Esophagus squamous epithelium (tissue), 5 donors: ENCODE measurements at places on chromosomes 6 and 20.

GRCh38 chr20:53950031-53950430 lies 120.4 kb downstream of the BCAS1 start:
- DNase-seq = no peak

GRCh38 chr20:39164642-39165041 lies 202.5 kb downstream of the DHX35 start:
- no peak for DNase-seq

DNA sequence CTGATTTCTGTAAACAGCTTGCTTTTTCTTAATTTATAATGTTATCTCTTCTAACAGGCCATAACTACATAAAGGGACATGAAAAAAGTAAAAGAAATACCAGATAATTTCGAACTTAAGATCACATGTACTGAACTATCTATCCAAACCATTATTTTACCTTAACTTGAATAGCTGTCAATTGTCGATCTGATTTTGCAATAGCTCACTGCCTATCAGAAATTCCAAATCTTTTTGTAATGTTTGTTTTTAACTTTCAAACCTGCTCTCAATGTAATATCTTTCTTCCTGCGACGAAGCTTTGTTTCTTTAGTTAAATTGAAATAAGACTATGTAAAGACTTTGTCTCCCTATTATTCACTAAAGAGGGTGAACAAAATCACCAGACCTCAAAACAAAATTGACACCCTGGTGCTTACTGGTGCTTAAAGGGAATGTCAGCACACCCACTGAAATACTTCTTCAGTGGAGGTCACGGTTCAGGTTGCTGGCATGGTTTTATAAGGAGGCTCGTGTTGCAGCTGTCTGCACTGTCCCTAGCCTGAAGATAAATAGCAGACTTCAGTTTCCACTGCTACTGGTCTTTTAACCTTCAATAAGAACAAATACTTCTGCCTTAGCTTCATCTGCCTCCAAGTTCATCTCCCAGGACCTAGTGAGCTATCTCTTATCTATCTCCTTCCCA lies 117.5 kb upstream of the QKI start:
- DNase-seq = no peak

DNA sequence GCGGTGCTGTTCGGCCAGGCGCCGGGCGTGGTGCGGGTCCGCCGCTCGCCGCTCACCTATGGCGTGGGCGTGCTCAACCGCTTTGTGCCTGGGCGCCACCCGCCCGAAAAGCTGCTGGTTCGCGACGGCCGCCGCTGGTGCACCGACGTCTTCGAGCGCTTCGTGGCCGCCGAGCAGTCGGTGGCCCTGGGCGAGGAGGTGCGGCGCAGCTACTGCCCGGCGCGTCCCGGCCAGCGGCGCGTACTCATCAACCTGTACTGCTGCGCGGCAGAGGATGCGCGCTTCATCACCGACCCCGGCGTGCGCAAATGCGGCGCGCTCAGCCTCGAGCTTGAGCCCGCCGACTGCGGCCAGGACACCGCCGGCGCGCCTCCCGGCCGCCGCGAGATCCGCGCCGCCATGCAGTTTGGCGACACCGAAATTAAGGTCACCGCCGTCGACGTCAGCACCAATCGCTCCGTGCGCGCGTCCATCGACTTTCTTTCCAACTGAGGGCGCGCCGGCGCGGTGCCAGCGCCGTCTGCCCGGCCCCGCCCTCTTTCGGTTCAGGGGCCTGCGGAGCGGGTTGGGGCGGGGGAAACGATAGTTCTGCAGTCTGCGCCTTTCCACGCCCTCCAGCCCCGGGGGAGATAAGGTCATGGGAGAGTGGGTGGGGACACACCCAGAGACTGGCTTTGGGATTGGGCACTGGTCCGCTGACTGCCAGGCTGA lies 15.7 kb downstream of the ADISSP start:
- DNase-seq = no peak

DNA sequence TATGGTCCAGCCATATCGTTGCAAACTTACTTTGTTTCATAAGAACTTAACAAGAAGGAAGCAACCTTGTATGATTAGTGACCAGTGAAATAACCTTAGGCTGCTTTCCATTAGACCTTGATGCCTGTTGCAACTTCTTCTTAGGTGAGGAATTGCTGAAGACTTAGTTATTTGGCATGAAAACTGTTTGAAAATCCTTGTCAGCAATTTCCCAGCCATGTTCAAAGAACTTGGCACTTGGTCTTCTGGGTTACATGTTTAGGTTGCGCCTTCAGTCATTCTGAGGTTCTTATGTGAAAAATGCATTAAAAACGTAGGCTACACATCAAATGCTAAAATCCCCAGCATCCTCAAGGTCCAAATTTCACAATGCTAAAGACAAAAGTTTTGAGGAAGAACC lies 232.0 kb upstream of the CEP162 start:
- DNase-seq = no peak

DNA sequence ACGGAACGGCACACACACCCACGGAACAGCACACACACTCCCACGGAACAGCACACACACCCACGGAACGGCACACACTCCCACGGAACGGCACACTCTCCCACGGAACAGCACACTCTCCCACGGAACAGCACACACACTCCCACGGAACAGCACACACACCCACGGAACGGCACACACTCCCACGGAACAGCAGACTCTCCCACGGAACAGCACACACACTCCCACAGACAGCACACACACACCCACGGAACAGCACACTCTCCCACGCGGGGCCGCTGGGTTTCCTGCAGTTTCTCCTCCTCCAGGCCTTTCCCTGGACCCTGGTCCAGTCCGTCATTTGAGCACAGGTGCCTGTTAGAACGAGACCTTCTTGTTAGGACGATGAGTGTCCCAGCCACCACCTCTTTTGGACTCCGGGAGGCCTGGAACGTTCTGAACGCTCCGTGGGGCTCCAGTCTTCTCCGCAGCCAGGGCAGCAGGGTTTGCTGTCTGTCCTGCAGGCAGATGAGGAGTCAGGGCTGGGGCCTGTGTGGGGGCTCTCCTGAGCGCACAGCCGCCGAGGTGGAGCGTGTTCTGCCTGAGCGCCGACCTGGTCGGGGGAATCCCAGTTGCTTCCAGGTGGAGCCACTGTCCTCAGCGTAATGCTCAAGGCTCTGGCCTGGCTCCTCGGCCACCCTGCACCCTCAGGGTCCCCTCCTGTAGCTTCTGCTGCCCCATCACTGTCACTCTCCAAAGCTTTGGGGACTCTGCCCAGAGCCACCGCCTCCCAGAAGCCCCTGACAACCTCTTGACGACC lies 17.6 kb upstream of the TNFRSF6B start:
- no peak for DNase-seq

DNA sequence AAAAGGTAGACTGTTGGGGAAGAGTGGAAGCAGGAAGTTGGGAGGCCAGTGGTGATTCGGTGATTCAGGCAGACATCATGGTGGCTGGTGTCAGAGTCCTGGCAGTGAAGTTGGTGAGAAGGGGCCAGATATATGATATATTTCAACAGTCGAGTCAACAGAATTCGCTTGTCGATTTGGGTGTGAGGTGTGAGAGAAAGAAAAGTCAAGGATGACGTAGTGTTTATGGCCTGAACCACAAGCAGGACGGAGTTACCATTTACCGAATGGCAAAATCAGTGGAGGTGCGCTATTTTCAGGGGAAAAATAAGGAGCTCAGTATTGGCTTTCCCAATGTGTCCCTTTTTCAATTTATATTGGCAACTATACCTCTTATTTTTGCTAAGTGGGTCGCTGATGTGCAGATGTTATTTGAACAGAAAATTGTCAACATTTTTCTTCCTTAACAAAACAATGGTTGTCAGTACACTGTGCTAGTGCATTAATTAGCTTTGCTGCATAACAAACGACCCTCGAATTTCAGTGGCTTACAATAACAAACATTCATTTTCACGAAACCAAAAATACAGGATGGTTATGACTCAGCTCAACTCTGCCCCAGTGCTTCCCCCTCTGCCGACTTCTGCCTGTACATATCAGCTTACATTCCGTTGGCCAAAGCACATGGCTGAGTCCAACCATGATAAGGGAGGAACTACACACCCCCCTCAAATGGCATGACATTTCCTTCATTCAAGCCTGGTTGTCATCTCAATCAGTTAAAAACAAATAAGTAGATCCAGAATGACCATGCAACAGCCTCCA lies 255.0 kb upstream of the ZFP64 start:
- DNase-seq = no peak

- no peak for DNase-seq
These were observed 50.2 kb upstream of the IFNGR1 start for GRCh38 chr6:137269347-137269746.

- no peak for DNase-seq
These were observed 12.3 kb downstream of the GPLD1 start for GRCh38 chr6:24477070-24477469.

DNA sequence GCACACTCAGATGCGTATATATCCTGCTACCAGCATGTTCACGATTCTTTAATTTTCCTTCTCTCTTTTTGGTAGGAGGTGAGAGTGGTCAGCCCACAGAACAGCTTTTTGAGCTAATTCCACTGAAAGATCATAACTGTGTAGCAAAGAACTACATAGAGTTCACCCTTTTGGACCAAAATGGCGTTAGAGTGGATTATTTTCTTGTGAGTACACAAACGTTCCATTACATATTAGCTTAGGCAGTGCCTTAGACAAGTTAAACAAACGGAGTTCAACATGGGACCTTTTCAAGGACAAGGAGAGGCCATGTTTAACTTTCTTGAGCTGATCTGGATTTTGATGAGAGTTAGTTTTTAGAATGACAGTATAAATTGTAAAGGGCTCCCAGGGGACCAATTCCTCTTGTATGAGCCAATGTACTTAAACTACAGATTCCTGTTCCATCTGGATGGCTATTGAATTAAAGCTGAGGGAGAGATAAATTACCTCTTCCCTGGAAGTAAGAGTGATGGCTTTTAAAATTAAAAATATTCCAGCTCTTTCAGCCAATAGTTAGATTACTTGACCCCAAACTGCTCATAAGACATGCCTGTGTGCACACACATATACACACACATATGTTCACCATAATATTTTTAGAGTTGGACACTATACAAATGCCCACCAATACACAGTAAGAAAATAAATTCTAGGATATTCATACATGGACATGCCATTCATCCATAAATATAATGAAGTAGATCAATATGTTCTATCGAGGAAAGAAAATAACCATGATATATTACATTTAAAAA lies 25.6 kb upstream of the ARMH2 start:
- DNase-seq = no peak

GRCh38 chr6:106250953-106251352 lies 74.6 kb downstream of the ATG5 start:
- no peak for DNase-seq

DNA sequence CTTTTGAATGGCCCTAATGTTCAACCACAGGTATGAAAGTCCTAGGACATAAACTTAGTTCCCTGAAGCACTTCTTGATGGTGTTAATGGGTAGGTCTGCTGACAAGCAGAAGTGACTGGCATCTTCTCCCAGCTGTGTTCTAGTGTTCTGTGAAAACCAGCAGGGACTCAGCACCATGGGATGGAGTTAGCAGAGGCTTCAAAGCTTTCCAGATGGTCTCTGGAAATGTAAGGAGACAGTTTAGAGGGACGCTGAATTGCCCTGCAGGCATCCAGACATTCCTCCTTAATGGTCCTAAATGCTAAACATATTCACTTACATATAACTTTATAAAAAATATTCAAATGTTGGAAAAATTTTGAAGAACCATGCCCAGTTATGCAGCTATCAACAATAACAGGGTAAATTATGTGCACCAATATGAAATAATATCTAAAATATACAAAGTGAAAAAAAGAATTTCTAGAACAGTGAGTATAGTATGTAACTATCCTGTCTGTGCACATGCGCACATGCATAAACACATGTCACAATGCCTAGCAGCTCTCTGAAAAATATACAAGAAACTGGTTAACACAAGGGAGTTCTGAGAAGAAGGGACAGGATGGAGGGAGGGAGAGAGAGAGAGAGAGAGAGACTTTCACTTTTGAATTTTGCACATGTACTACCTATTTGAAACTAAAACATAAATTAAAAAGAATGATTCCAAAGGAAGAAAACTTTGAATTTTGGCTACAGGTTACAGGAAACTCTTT lies 87.2 kb downstream of the PRDM1 start:
- DNase-seq = no peak

GRCh38 chr20:8766868-8767390 lies 302.0 kb upstream of the PLCB4 start:
- DNase-seq = no peak

GRCh38 chr6:169165561-169166300 lies 87.9 kb downstream of the THBS2 start:
- no peak for DNase-seq

GRCh38 chr6:93940381-93940780 lies 521.0 kb upstream of the EPHA7 start:
- DNase-seq = no peak

DNA sequence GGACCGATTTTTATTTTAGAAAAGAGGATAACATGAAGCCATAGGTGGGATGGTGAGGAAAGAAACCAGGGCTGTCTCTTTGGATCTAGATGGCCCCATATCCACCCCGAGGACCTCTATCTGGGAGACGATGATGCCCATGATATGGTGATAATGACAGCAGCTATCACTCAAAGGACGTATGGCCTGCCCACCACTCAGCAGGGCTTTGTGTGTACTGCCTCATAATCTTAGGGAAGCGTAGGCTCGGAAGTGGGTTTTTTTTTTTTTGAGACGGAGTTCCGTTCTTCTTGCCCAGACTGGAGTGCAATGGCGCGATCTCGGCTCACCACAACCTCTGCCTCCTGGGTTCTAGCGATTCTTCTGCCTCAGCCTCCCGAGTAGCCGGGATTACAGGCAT lies 8.2 kb upstream of the TAF8 start:
- DNase-seq = no peak

- DNase-seq = no peak
These were observed 197.3 kb downstream of the ZFAND3 start for GRCh38 chr6:38016824-38017223.

- no peak for DNase-seq
These were observed 64.0 kb upstream of the TFB1M start for GRCh38 chr6:155378276-155378675.

GRCh38 chr6:158999154-158999665 lies 792 bp downstream of the RSPH3 start:
- DNase-seq = no peak

DNA sequence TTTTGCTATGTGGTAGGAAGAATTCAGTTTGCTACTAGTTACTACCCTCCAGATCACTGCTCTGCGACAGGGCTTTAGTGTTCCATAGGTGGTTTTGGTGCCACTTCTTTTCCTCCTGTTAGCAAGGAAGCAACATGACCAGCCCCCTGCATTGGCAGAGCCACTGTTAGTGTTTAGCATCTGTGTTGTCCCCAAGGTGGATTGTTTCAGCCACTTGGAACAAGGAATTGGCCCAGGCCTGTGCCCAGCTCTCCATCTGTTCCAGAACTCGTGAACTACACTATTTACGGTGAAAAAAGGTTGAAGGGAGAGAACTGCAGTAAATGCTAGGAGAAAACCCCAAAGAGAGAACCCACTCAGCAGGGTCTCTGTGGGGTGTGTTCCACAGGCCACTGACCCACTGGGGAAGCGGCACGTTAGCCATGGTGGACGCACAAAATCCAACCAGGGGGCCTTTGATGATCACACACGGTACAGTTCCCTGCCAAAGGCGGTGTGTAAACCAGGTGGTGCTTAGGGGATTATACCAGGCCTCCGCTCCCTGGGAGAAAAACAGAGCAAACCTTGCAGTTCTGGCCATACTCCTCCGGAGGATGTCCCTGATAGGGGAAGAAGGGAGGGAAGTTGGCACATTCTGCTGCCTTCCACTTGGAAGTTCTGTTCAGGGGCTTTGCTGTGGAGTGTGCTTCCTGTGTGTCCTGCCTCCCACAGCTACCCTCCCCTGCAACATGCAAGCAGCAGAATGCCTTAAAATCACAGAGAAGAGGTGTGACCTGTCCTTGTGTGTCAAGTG lies 72.3 kb downstream of the LYRM2 start:
- DNase-seq = no peak

- DNase-seq = no peak
These were observed 16.2 kb downstream of the STAU1 start for GRCh38 chr20:49171909-49172308.
